Right atrium auricular region (tissue), 2 donors: ENCODE measurements at places on chromosomes 1 and 21. TPM values are rescaled to one million over a fixed set of nuclear protein-coding genes. Genes with fewer than 3 reads are reported as not detected.

Gene ADAMTS4
- total RNA-seq = 12.6 TPM

Gene PTGFR
- 1.6 TPM for total RNA-seq

Gene KCNT2
- total RNA-seq = 3.9 TPM

Gene INPP5B
- 13.2 TPM for total RNA-seq

Gene LCE2C
- total RNA-seq = not detected

Gene EPHA2
- total RNA-seq = 43.5 TPM

Gene KRTAP19-6
- total RNA-seq = not detected

Gene ZSWIM5
- 1.7 TPM for total RNA-seq

Gene TESK2
- 2.8 TPM for total RNA-seq
